ENCODE measurements at places on chromosomes 2 and 18. TPM values are rescaled to one million over a fixed set of nuclear protein-coding genes. Genes with fewer than 3 reads are reported as not detected.

DNA sequence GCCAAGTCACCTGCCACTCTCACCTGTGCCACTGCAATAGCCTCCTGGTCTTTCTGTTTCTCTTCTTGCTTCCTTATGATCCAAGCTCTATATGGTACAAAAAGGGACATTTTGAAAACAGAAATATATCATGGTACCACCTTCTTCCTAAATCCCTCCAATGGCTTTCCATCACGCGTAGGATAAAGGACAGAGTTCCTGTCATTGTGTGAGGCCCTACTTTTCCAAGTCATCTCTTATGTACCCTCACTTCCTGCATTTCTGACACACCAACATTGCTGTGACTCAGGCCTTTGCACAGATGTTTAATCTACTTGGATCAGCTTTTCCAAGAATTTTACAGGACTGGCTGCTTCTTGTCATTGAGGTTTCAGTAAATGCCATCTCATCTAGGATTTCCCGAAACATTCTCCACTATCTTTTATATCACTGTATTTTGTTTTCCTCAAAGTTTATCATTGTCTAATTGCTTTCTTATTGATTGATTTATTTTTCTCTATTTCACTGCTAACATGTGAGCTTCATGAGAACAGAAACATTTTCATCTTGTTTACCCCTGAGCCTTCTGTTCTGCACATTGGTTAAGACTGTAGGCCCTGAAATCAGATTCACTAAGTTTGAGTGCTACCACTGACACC is 426.1 kb upstream of the FANCL start:
- no peak for DNase-seq

The GPR17 gene
- 0.48 TPM for total RNA-seq

The CRYBA2 gene
- not detected for total RNA-seq

GRCh38 chr2:46645681-46646162 is 166.4 kb downstream of the TMEM247 start:
- DNase-seq = peak; percentile 93

GRCh38 chr2:147548451-147548850 is 296.4 kb upstream of the ACVR2A start:
- DNase-seq = no peak

DNA sequence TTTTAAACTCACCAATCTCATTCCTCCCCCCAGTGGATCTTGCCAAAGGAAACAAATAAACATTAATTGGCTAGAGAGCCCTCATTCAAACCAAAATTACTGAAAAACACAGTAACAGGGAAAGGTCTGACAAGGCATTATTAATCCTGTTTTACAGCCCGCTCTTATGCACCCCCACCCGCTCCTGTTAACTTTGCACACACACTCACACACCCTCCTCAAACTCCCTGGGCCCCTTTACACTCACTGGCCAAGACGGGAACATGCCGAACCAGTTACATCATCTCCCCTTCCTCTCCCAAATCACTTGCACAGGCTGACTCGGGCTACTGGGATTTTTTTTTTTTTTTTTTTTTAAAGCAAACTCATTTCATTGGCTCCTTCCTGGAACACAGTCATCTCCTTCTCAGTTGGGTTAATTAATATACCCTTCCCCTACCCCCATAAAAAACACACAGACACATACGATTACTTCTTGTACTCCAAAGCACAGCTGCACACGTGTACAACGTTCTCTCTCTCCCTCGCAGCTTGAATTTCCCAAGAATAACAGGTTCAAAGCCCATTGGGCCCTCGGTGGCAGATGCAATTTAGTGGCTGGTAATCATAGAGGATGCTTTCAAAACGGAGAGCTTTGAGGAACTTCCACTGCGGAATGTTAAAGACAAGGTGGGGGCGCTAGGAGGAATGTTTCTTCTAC is 31.8 kb downstream of the KLF7 start:
- peak; percentile 63 for DNase-seq

DNA sequence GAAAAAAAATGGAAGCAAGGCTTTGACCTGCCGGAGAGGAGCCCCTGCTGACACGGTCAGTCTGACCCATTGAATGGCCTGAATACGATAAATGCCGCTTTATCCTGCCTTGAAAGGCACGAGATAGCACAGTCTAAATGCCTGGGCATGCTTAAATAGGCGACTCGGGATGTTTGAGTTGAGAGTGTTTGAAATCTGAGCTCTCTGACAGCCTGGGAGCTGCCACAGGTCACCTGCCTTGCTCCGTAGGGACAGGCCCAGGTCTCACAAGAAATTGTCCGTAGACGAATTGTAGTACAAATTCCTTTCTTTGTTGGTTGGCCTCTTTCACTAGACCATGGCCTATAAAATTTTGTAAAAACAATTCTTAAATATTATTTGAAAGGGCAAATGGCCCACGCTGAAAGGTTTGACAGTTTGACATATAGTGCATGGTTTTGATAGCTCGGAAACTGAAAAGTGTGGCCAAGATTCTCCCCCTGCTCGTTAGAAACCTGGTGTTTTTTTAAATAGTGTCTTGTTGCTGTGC is 72.8 kb downstream of the MEIS1 start:
- peak; percentile 44 for DNase-seq

DNA sequence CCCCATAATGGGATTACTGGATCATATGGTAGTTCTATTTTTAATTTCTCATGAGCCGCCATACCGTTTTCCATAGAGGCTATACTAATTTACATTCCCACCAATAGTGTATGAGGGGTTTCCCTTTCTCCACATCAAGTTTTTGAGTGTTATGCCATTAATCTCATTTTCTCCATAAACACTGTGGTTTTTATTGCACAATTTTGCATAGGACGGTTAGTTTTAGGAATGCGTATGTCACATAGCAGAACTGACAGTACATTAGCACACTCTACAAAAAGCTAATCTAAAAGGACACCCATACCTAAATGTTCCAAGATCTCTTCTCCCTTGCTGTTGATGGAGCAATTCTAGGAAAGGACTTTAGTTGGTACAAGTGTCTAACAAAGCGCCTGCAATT is 32.5 kb downstream of the DARS1 start:
- no peak for DNase-seq

DNA sequence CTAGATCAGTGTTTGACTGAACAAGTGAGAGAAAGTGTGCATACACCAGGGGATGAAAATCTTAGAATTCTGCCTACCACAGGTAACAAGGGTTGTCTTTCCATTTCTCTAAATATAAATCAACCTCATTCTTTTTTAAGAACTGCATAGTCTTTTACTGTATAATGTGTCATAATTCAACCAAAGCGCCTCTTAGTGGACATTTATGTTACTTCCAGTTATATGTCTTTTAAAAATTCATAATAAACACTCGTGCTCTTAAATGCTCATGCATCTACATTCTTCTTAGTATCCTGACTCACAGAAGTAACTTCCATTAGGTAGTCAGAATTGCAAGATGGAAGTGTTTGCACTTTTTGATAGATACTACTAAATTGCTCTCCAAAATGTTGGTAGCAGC is 76.2 kb downstream of the CHRNA1 start:
- peak; percentile 51 for DNase-seq

The ITGB6 gene
- 19.0 TPM for total RNA-seq

- DNase-seq = no peak
Measured at GRCh38 chr2:133439565-133439920, 128.7 kb downstream of the NCKAP5 start.

GRCh38 chr2:33110461-33110860 is 163.7 kb downstream of the LTBP1 start:
- DNase-seq = peak; percentile 22

The ZNF396 gene
- total RNA-seq = 13.2 TPM

DNA sequence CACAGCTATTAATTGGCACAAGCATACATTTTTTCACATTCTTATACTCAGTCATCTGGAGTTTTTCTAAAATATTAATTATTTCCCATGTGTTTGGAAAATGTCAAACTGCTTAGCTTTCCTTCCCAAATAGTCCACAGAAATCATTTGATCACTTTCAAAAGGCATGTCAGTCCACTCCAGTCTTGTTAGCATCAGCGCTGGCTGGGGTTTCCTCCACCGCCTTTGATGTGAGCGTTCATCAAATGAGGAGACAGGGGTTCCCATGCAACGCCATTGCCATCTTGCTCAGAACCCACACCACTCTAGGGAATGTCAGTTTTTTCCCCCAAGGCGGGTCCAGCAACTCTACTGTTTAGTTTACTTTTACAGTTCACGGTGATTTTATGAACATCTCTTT is 13.1 kb upstream of the RAX start:
- no peak for DNase-seq

DNA sequence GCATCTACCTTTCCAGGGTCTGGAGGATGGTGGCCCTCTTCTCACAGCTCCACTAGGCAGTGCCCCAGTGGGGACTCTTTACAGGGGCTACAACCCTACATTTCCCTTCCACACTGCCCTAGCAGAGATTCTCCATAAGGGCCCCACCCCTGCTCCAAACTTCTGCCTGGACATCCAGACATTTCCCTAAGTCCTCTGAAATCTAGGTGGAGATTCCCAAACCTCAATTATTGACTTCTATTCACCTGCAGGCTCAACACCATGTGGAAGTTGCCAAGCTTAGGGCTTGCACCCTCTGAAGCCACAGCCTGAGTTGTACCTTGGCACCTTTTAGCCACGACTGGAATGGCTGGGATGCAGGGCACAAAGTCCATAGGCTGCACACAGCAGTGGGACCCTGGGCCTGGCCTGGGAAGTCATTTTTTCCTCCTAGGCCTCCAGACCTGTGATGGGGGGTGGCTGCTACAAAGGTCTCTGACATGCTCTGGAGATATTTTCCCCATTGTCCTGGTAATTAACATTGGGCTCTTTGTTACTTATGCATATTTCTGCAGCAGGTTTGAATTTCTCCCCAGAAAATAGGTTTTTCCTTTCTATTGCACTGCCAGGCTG is 53.7 kb upstream of the ST3GAL5 start:
- DNase-seq = no peak

The PAX8 gene
- total RNA-seq = 0.24 TPM

GRCh38 chr2:237886685-237887481 is 27.5 kb downstream of the RAMP1 start:
- peak; percentile 78 for DNase-seq

The GPR155 gene
- 9.9 TPM for total RNA-seq

The WBP1 gene
- 29.4 TPM for total RNA-seq

GRCh38 chr2:112272669-112273068 is 2.7 kb upstream of the ZC3H6 start:
- no peak for DNase-seq

The SCN9A gene
- total RNA-seq = 8.2 TPM

The RAPH1 gene
- total RNA-seq = 18.3 TPM

GRCh38 chr2:229686122-229686919 is 28.0 kb downstream of the DNER start:
- no peak for DNase-seq

DNA sequence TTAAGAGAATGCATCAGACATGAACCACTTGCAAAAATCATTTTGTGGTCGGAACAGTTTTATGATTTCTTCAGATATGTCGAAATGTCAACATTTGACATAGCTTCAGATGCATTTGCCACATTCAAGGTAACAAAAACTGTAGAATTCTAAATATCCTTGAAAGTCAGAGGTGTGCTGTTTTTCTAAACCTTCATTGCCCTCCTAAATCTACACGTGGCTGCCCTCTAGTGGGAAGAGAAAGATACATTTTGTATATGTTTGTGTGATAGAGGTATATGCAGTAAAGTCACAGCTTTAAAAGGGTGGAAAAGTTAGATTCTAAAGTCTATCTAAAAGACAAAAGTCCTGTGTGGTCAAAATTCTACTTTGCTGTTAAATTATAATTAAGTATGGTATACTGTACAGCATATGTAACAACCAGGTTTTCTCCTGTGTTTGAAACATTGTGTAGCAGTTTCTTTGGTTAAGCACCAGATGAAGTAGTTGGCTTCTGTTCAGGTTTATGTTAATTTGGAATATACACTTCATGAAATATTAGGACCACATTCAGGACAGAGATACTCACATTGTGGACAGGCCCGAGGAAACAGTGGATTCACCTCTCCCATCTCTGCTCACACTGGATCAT is 65.9 kb upstream of the ITM2C start:
- peak; percentile 69 for DNase-seq

- DNase-seq = no peak
Measured at GRCh38 chr18:26901020-26901419, 35.5 kb upstream of the AQP4 start.

- peak; percentile 60 for DNase-seq
Measured at GRCh38 chr2:65662654-65663432, 230.4 kb upstream of the SPRED2 start.

The NOL4 gene
- 2.9 TPM for total RNA-seq

DNA sequence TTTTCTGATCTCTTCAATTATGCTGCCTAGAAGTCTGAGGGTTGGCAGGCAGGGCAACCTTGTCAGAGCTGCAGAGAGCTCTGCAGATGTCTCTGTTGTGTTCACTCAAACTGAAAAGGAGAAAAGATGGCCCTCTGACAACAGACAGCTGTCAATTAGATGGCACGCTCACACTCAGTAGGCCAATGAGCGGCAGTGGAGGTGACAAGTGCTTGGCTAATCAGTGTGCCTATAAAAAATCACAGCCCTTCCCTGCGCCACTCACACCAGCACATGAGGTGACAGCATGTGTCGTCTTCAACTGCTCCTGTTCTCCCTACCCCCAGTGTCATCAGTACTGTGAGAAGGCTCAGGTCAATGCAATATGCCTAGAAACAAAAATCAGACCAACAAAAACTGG is 203.9 kb downstream of the TCF4 start:
- no peak for DNase-seq

The UCN gene
- total RNA-seq = 1.4 TPM

The SKOR2 gene
- total RNA-seq = 0.48 TPM

DNA sequence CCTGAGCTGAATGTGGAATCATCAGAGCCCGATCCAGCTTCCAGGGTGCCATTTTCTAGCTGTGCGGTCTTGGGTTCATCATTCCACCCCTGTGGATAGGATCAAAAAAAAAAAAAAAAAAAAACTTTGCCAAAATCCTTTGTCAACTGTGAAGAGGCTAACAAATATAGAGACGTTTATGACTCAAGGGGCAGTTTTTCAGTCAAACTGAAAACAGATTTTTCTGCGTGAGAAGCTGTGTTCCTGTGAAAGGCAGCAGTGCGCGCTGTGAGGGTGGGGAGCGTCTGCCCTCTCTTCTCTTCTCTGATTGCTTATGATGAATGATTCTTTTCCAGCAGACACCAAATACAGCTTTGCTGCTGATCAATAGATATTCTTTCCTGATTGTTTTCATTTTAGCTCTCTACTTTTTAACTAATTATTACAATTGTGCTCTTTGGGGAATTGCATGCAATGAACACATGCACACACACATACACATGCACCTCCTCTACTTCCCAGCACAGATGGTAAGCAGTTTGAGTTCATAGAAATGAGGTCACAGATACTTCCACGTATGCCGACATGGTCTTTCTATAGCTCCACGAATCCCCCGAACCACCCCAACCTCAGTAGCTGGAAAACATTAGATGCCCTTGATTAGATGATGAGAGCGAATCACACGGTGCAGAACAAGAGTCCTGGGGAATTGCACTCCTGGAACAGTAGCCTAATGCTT is 175.4 kb downstream of the NRP2 start:
- no peak for DNase-seq

DNA sequence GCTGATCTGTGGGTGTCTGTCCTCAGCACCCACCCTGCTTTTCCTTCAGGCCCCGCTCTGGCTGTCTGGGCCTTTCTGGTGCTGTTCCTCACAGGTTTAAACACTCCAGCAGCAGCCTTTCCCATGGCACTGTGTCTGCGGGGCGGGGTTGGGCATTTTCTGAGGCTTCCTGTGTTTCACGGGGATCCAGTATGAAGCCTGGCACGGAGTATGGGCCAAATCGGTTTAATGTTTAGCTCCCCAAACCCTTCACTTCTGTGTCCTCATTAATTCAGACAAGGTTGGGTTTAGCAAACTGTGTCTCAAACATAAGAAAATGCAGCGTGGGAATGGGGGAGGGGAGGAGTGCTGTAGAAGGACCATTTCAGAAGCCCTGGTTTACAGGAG is 44.9 kb downstream of the HPCAL1 start:
- DNase-seq = no peak

All from umbilical cord (tissue), 2 donors.